NCI-H2029 treated with DMSO at 0.1 percent for 48 hours (cell line): ENCODE measurements at places on chromosomes 3 and 15.

GRCh38 chr3:115680803-115681345, 57.6 kb downstream of the GAP43 start:
- no peak for DNase-seq

DNA sequence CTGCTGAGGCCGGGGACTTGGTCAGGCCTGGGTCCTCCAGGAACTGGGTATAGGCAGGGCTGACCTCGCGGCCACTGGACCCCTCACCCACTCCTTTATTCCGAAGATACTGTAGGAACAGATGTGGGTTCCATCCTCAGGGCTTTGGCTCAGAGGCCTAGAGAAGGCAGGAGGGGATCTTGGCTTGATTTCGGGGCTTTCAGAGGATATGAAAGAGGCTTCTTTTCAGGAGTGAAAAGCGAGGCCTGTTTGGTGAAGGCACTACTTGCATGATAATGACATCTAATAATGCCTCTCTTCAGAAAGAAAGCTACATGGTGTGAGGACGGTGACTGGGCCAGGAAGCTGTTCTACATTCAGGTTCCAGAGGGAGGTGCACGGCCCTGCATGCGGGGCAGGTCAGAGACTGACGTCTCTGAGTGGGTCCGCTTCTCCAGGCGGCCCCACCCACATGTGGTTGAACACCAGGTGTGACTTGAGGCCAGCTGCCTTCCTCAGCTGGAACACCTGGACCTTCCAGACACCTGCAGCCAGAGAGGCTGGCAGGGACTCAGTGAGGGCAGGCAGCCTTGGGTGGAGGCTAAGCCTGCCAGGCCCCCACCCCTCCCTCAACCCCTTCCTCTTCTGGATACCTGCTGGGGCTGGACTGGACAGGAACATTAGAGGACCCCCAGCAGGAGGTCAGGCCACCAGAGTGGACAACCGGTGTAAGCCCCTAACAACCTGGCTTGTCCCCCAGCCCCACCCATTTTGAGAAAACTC, 31.1 kb upstream of the HHATL start:
- peak; percentile 40 for DNase-seq

- DNase-seq: no peak
These were observed 638.6 kb upstream of the TBL1XR1 start for GRCh38 chr3:177835917-177836316.

- no peak for DNase-seq
These were observed 32.1 kb downstream of the GRK7 start for GRCh38 chr3:141795276-141795675.

DNA sequence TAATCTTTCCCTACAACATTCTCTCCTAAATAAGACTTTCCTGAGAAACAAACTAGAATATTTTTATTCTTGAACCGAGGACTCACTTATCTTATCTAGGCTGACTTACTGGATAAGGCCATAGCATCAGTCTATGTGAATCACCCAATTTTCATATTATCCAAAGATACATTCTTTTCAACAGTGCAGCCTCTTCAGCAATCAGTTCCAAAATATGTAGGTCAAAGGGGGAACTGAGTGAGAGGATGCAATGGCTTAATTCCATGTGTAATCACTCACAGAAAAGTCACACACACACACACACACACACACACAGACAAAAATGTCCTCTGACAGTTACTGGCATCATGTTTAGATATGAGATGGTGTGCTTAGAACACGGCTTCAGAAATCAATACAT, 31.5 kb upstream of the MECOM start:
- DNase-seq: no peak

DNA sequence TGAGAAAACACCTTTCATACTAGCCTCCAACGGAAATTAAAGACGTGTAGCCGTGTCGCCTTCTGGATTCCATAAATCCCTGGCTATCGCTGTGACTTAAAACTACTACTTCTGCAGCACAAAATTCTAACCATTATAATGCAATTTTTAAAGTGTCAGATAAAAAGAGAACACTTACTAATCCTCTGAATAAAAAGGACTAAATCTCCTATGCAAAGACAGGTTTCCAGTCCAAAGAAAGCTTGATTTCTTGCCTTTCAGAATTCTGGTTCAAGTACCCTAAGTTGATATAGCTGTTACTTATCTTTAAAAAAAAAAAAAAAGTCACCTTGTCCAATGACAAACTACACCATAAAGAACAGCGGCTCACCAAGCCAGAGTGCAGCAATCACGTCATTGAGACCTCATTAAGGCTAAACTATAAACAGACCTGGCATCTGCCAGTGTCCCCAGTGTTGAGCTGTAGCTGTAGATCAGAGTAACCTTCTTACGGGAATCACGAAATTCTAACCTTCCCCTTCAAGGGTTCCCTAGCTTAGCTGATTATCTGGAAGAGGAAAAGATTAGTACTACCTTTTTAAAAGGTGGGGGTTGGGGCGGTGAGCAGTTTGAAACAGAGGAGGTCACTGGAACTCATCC, 2.2 kb downstream of the ABCC5 start:
- peak; percentile 16 for DNase-seq

- peak; percentile 7 for DNase-seq
These were observed 24.4 kb upstream of the OCA2 start for GRCh38 chr15:28123408-28124023.

DNA sequence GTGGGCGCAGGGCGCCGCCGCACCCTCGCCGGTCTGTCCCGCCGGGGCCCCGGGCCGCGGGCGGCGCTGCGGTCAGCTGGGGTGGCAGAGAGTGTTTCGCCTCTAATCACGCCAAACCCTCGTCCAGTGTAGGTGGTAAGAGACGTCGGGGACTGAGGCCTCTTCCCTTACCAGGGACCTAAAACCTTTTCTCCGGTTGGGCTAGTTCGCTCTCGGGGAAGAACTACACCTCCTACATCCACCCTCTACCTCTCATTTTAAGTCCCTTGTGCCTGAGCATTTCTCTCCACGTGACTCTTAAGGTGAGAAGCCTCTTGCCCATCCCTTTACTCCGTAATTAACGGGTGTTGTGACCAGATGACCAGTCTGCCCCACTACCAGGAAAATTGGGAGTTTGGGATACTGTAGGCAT, 520 bp downstream of the TMEM42 start:
- DNase-seq: no peak

GRCh38 chr3:156090126-156090525, 30.3 kb upstream of the KCNAB1 start:
- DNase-seq: no peak

- peak; percentile 25 for DNase-seq
These were observed 29.3 kb downstream of the CCNL1 start for GRCh38 chr3:157130467-157131251.

DNA sequence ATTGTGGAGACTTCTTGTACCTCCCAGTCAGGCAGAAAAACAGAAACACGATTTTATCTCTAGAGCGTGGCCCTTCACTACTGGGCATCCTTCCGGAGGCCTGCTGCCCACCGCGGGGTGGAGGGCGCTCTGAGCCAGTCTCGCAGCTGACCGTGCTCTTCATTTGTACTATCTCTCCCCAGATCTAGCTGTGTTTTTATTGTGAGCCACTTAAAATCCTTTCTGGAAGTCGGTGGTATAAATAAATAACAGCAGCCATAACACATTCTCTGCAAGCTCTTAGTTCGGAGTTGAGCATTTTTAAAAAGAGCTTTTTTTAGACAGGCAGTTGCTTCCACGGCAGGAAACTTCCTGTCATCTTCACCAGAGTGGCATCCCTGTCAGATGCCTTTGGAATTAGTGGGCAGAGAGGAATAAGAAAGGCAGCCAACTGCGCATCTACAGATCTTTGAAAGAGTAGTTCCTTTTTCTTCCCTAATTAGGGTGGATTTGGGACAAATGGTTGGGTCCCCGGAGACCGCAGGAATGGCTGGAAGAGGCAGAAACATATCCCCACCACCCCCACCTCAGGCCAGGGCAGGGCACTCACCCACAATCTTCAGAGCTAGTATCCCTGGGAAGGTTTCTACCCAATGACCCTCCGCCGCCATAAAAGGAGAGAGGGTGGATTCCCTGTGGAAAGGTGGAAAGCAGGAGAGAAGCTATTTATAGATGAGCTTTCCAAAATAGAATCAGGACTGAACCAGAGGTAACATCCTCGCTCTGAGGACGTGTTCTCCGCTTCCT, 91.1 kb downstream of the TOP2B start:
- no peak for DNase-seq

DNA sequence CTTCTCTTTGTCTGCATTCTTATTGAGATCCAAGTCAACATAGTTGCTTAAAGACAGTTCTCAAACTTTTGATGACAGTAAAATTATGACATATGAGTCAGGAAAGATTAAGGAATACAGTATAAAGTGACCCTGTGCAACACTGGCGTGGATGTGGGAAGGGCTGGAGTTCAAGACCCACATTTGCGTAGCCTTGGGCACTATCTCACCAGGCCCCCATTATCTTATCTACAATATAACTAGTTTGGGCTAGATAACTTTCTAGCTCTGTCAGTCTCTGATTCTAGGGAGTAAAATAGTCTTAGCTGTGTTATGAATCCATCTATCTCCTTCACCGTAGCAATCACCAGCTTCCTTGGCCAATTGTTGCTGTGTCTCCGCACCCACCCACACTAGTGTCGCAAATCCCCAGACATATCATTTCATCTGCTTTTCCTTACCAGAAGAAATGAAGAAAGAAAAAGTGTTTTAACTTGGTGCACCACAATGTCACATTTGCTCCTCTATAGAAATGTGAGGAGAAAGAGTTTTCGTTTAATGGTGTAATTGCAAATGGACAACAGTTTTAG, 14.9 kb upstream of the TM4SF4 start:
- DNase-seq: no peak

DNA sequence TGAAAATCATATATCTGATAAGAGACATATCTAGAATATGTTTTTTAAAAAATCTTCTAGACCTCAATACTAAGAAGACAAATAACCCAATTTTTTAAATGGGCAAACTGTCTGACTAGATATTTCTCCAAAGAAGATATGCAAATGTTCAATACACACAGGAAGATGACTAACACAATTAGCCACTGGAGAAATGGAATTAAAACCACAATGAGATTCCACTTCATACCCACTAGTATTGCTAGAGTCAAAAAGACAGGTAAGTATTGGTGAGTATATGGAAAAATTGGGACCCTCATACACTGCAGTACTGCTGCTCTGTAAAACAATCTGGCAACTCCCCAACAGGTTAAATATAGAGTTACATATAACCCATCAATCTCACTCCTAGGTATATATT, 33.1 kb upstream of the TOPAZ1 start:
- DNase-seq: no peak

- no peak for DNase-seq
These were observed 159.4 kb downstream of the FBLN2 start for GRCh38 chr3:13708301-13708700.

DNA sequence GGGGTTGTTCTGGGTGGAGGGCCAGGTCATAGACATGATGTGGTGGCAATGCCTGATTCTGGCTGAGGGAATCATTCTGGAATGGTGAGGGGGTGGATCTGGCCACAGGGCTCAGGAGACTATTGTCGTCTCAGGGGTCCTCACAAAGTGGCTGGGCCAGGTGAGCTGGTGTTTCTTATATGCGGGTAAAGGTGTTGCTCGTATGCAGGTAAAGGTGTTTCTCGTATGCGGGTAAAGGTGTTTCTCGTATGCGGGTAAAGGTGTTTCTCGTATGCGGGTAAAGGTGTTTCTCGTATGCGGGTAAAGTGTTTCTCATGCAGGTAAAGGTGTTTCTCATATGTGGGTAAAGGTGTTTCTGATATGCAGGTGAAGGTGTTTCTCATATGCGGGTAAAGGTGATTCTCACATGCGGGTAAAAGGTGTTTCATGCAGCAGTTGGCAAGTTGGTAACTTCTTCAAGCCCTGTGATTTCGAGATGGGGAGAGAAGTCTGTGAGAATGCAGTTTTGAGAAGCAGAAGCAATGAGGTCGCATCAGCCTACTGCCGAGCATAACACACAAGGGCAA, 10.5 kb upstream of the MUC4 start:
- no peak for DNase-seq

DNA sequence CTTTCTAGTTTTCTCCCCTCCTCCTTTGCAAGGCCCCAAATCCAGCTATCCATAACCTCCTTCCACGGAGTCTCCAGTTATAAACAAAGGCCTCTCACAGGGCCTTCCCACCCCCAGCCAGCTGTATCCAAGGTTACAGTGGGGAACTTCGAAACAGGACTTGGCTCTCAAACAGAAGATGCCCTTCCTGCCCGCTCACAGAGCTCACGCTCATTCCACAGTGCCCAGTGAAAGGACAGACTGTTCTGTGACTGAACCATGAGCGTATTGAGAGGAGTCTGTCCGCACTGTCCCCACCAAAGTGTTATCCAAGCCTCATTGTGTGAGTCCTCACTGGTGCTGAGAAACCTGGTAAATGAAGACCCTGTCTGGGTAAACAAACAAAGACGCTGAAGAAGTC, 35.4 kb downstream of the ARHGAP31 start:
- no peak for DNase-seq

DNA sequence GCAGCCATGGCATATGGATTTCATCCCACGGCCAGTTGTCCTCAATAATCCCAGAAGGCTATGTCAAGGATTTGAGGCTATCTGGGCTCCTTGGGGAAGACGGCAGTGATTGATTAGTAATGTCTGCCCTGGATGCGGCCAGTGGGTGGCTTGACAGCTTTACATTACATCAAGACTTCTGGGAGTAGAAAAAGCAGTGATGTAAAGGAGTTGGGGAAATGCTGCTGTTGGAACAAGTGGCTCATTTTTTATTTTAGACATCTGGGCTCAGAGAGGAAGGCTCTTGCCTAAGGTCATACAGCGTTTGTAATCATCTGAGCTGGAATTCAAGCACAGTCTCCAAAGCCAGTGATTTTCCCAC, 94.1 kb downstream of the FLNB start:
- no peak for DNase-seq

DNA sequence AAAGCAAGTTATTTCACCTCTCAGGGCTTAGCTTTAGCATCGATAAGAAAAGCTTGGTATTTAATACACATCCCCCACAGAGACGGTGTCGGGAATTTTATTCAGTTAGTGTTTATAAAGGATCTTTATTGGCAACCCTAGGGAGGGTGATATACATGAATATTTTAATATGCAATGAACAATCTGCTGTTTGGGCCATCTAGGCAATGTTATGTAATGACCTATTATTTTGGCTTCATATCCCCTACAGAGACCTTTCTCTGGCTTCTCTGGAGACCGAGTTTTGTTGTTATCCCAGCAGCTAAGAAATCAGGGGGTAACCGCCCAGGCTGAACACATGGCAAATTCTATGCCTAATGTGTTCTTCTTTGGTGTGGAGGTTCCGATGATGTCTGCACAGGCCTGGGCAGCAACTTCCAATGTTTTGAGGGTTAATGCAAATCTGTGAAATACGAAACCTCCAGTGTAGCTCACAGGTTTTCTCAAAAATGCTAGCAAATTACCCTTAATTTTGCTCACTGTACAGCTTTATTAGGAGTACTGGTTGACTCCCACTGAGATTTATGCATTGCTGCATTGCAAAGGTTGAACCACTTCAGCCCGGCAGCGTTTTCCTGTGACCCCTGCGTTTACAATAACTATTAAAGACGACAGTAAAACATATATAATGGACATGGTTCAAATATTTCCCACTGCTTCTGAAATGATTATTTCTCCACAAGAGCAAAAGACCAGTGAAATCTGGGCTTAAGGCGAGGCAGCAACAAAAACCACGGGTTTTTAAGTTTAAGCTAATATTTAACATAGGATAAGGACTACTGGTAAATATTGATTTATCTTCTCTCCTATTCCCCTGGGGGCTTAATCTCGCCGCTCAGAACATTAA, 298.3 kb upstream of the NR2E3 start:
- no peak for DNase-seq
